Esophagus squamous epithelium (tissue), 5 donors: ENCODE measurements at places on chromosomes 16 and 17.

DNA sequence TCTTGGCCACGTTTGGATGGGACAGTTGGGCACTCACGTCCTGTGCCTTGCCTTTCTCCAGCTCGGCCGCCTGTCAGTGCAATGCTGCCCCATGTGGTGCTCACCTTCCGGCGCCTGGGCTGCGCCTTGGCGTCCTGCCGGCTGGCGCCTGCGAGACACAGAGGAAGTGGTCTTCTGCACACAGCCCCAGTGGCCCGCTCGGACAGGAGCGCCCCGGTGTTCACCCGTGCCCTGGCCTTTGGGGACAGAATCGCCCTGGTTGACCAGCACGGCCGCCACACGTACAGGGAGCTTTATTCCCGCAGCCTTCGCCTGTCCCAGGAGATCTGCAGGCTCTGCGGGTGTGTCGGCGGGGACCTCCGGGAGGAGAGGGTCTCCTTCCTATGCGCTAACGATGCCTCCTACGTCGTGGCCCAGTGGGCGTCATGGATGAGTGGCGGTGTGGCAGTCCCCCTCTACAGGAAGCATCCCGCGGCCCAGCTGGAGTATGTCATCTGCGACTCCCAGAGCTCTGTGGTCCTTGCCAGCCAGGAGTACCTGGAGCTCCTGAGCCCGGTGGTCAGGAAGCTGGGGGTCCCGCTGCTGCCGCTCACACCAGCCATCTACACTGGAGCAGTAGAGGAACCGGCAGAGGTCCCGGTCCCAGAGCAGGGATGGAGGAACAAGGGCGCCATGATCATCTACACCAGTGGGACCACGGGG is 7.1 kb downstream of the ACSF3 start:
- no peak for DNase-seq

DNA sequence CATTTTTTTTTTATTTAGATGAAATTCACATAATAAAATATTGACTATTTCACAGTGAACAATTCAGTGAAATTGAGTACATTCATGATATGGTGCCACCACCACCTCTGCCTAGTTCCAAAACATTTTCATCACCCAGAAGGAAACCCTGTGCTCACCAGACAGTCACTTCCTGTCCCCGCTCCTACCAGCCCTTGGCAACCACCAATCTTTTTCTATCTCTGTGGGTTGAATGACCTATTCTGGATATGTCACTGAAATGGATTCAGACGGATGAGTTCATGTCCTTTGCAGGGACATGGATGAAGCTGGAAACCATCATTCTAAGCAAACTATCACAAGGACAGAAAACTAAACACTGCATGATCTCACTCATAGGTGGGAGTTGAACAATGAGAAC is 40.5 kb downstream of the ATP2C2 start:
- DNase-seq = no peak

- no peak for DNase-seq
Observed at GRCh38 chr16:81888520-81889394, 109.7 kb downstream of the PLCG2 start.

- no peak for DNase-seq
Observed at GRCh38 chr16:73176577-73177013, 128.7 kb upstream of the ZFHX3 start.

GRCh38 chr16:51181503-51181811 is 30.4 kb upstream of the SALL1 start:
- no peak for DNase-seq

DNA sequence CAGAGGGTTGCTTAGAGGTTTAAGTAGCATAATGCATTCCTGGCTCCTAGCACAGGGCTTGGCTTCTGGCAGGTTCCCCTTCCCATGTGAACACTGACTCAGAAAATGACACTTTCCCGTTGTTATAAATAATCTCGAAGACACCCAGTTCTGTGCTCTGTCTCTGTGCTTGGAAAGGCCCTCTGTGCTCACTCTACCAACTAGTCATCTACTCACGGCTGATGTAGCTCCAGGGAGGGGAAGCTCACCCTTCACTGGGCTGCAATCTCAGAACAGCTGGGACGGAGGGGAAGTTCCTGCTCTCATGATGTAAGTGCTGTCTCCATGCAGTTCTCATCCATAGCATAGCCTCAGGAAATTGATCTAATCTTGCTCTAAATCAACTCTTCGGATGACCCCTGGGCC is 230.5 kb upstream of the ASIC2 start:
- DNase-seq = no peak

DNA sequence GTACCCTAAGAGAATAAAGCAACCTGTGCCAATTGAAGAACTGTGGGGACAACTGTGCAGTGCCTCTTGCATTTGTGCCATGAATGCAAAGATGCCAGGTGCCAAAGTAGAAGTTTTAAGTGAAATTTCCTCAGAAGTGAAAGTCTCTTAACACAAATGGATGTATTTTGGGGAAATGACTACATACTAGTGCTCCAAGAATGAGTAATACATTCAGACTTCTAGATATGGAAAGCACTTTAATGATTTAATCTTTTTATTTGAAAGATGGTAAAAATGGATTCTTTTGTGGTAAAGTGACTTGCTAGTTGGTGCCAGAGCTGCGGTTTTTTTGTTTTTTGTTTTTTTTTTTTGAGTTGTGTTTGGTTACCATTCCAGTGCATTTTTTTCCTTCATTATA is 15.0 kb downstream of the UTP18 start:
- no peak for DNase-seq

DNA sequence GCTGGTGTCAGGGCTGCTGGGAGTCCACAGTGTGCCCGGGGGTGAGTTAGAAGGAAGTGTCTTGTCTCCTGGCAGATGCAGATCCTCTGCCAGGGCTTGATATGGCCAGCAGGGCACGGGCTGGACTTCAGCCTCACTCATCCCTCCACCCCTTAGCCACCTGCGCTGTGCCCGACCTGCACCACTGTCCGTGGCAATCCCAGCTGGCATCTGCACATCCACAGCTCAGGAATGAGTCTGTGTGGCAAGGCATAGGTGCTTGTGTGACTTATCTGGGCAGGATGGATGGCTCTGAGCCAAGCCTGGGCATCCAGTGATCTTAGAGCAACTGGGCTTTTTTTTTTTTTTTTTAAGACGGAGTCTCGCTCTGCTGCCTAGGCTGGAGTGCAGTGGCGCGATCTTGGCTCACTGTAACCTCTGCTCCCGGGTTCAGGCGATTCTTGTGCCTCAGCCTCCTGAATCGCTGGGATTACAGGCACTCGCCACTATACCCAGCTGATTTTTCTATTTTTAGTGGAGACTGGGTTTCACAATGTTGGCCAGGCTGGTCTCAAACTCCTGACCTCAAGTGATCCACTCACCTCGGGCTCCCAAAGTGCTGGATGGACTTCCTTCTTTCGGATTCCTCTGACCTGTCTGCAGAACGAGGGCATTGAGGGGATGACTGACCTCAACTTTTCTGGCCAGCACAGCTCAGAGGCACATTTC is 22.5 kb upstream of the CACNG1 start:
- no peak for DNase-seq

- DNase-seq = no peak
Observed at GRCh38 chr17:81035521-81036196, 708 bp downstream of the BAIAP2 start.

DNA sequence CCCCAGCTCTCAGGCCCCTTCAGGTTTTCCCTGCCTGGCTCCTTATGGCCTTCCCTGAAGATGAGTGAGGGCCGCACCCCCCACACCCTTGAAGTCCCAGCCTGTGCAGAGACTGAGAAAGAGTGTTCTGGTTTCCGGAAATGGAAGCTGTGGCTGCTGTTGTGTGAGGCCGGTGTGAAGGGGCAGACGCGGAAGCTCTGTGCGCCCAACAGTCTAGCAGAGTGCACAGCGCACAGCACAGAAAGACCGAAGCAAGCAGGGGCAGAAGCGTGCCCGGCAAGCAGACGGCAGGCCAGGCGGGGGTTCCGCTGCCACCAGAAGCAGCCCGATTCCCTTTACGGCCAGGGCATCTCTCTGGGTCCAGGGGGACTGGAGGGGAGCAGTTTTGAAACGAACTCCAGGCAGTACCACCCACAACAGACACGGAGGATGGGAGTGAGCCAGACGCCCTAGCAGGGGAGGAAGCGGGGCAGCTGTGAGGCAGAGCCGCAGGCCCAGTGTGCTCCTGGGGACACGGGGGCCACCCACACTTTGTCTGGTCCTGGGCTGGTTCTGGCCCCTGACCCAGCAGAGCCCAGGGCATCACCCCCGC is 16.7 kb downstream of the TPSG1 start:
- DNase-seq = no peak

DNA sequence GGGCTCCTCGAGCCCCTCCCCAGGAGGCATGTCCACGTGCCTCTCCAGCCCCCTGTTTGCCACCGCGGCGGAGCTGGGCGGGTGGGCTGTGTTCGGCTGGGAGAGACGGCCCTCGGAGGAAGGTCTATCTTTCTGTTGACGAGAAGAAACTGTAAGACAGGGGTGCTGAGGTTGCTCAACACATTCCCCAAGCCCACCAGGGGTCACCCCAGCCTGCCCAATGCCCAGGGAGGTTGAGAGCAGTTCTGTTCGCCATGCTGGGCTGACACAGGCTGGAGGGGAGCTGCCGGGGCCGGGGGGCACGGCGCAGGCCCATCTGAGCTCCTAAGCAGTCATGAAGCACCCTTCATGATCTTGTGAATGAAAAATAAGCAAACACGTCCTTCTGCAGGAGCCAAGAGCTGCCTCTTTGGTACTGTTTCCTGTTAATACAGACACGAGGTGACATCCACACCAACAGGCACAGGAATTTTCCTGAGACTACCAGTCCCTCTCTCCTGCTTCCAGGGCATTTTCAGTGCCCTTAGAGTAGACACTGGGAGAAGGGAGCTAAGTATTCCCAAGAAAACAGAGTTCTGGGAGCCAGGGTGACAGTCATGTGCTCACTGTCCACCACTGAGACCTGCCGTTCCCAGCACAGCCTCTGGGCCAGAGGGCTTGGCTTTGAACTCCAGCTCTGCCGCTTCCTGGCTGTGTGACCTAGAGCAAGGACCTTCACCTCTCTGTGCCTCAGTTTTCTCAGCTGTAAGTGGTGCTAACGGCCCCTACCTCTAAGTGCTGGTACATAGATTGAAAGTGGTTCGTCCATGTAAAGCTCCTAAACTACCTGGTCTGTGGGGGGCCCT is 9.2 kb downstream of the UBALD2 start:
- no peak for DNase-seq

DNA sequence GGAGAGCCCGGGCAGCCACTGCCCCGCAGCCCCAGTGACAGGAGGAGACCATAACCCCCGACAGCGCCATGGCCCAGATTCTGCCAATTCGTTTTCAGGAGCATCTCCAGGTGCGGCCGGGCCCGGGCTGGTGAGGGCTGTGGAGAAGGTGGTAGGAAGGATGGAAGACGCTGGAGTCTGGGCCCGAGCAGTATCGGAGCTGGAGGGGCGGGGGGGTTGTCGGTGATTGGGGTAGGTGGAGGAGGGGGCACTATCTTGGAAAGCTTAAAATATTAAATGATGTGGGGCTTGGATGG is 317 bp downstream of the CLTC start:
- peak; percentile 46 for DNase-seq

DNA sequence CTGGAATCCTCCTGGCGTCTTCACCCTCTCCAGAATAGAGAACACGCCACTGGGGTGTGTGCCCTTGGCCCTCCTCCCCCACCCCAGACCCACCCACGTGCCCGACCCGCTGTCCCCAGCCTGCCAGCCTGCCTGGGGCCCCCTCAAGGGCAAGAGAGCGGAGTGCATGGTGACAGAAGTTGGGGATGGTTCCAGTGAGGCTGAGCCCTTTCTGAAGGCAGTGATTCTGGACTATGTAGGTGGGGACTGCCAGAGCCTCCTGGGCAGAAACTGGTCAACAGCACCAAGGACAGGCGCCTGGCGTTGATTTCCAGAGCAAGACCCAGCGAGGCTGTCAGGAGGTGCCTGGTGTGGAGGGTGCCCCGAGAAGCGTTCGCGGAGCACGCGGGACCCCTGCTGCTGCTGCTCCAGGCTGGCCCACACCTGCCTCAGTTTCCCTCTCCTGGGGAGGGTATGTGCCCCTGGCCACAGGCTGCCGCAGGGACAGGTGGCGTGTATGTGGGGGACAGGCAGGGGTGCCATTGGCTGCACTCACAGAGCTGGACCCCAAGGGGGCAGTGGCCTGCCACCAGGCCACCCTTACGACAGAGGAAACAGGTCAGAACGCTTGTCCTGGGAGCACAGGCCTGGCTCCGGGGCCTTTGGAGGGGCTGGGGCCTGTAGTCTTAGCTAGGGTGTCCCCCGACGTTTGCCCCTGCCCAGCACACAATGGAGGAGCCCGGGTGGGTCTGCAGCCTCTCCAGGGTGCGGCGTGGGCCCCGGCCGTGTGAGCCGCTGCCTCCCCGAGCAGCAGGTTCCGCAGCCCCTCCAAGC is 1.2 kb downstream of the SSTR5 start:
- no peak for DNase-seq

- DNase-seq = no peak
Observed at GRCh38 chr17:20294120-20294519, 173.2 kb downstream of the LGALS9B start.

DNA sequence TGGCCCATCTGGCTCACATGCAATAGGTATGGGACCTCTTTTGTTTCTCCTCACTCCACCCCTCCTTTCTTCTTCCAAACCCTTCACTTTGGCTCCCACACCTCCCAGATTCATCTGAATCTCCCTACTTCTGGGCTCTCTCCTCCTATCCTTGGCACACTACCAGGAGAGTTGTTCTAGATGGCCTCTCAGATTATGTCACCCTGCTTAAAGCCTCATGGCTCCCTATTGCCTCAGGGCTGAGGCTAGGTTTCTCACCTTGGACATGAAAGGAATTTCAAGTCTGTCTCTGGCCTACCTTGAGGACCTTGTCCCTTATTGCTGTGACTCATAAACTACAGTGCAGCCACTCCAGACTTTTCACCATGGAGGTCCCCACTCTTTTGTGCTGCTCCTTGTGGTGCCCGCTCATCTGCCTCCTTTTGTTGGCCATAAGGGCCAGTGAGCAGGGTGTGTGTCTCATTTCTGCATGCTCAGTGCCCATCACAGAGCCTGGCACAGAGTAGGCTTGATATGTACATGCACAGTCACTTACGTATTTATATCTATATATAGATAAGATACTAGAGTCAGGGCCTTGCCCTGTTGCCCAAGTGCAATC is 1.0 kb upstream of the MFAP4 start:
- no peak for DNase-seq
